ENCODE measurements at places on chromosomes 1 and 21. TPM values are rescaled to one million over a fixed set of nuclear protein-coding genes. Genes with fewer than 3 reads are reported as not detected.

DNA sequence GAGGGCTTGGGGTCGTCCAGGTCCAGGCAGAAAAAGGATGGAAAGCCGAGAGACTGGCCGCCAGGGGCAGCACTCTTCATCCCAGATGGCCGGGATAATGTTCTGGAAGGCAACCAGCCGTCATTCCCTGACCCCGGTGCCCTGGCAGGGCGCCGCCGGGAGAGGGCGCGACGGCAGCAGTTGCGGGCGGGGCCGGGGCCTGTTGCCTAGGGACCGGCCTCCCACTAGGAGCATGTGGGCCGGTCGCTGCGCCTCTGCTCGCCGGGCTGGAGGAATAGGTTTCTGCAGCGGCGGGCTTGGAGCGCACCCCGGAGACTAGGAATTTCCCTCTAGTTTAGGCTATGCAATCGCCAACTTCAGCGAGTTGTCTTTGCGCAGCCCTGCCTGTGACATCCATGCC lies 11.0 kb downstream of the DMRTB1 start:
- DNase-seq, result no peak

GRCh38 chr1:117162816-117163215 lies 41.3 kb upstream of the TRIM45 start:
- DNase-seq, result no peak

GRCh38 chr1:21961337-21961736 lies 15.5 kb upstream of the CELA3B start:
- no peak for DNase-seq

GRCh38 chr1:18100491-18101063 lies 7.0 kb upstream of the IGSF21 start:
- no peak for DNase-seq

DNA sequence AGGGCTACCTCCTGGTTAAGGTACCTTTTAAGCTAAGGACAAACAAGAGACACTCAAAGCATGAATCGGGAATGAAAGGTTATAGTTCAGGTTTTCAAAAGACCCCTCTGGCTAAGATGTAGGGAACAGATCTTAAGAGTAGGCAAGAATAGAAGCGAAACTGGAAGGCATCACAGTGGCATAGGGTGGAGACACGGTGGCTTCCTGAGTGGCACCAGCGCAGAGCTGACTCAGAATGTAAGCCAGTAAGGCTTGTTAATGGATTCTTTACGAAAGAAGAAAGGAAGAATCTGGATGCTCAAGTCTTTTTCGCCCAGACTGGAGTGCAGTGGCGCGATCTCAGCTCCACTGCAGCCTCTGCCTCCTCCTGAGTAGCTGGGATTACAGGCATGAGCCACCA lies 21.2 kb downstream of the PADI6 start:
- no peak for DNase-seq

DNA sequence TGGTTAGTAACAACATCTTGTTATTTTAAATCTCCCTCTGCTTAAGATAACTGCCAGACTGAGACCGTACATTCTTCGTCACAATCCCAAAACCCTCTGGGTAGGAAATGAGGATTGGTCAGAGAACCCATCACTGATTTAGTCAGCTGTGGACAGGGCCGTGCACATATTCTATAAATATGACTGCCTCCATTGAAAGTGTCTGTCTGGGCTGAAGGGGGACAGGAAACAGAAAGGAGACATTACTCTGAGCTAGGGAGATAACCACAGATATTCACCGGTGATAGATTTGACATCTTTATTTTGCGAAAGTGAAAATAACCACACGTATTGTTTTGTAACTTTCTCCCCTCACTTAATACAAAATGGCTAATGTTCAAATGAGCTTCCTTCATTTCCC lies 36.9 kb upstream of the ST6GALNAC5 start:
- DNase-seq, result no peak

Gene CD84
- 2.4 TPM for total RNA-seq
